HEK293T (cell line): ENCODE measurements at places on chromosomes 3 and 15.

DNA sequence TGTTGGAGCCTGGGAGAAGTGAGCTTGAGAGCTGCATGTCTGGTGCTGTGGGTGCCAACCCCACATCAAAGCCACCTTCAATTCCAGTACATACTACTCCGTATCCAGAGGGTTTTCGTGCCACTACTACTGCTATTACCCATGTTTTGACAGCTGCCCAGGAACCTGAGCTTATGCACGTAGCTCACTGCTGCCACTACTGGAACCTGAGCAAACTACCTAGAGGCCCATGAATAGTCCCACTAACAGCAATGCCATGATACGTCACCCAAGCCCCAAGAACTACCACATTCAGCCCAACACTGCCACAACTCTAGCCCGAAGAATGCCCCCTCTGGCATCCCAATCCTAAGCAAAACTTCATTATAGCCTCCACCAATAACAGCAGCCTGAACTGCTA, 215.2 kb upstream of the BCHE start:
- peak; percentile 9 for DNase-seq

GRCh38 chr3:65177960-65178376, 490.2 kb upstream of the ADAMTS9 start:
- DNase-seq = no peak

- no peak for DNase-seq
Observed at GRCh38 chr3:165439765-165440164, 243.6 kb upstream of the SLITRK3 start.

GRCh38 chr15:92130244-92130643, 263.4 kb upstream of the ST8SIA2 start:
- DNase-seq = no peak

DNA sequence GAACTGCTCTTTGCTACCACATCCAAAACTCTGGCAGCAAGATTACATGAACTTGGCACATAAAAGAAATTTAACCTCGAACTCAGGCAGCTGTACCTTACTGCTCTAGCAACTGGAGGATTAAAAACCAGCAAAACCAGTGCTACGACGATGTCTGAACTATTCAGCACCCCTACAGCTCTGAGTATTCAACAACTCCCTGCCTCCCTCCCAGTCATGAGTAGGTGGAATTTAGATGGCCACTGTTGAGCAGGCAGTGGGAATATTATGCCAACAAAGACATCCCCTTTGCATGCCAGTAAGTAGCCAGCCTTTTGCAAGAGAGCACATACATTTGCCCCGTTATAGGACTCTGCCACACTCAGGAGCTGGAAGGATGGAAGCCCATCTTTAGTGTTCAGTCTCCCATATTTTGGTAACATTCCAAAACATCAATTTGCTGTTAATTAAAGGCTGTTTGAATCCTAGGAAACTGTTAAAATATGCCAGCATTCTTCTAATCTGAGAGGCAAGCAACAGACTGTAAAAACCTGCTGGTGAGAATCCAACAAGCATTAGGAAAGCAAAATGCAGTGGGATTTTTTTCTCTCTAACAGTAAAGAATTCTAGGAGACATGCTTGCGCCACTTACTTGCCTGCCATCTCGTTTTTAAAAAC, 85.4 kb downstream of the ZNF385D start:
- no peak for DNase-seq

- peak; percentile 7 for DNase-seq
Observed at GRCh38 chr3:74897006-74897405, 282.5 kb upstream of the CNTN3 start.

GRCh38 chr3:86388820-86389219, 602.1 kb downstream of the VGLL3 start:
- peak; percentile 15 for DNase-seq

DNA sequence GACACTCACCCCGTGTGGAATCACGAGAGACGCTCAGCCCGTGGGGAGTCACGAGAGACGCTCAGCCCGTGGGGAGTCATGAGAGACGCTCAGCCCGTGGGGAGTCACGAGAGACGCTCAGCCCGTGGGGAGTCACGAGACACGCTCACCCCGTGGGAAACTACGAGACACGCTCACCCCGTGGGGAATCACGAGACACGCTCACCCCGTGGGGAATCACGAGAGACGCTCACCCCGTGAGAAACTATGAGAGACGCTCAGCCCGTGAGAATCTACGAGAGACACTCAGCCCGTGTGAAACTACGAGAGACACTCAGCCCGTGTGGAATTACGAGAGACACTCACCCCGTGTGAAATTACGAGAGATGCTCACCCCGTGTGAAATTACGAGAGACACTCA, 49.8 kb downstream of the ADAMTS17 start:
- DNase-seq = no peak

DNA sequence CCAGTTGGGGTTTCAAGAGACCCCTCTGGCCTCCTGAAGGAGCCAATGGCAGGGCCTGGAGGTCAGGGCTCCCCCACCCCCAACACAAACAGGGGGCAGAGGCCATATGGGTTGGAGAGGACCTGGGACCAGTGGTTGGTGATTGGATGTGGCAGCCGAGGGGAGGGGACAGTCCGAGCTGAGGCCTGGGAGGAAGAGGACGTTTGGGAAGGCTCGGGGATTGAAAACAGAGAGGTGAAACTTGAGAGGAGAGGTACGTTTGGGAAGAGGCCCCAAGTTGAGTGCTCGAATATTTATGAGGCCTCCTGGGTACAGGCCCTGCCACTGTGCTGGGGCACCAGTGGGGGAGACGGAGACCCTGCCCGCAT, 53.7 kb downstream of the DNAJB8 start:
- no peak for DNase-seq

- no peak for DNase-seq
Observed at GRCh38 chr3:169460035-169460434, 203.5 kb downstream of the MECOM start.

GRCh38 chr15:87369269-87369668, 887.3 kb downstream of the NTRK3 start:
- no peak for DNase-seq

- no peak for DNase-seq
Observed at GRCh38 chr3:100206687-100207086, 54.1 kb upstream of the TBC1D23 start.

- no peak for DNase-seq
Observed at GRCh38 chr3:185366913-185367312, 4.0 kb downstream of the MAP3K13 start.

GRCh38 chr15:23395030-23395692, 40.6 kb downstream of the GOLGA8S start:
- no peak for DNase-seq

GRCh38 chr15:89165677-89166076, 55.7 kb downstream of the RLBP1 start:
- DNase-seq = no peak

DNA sequence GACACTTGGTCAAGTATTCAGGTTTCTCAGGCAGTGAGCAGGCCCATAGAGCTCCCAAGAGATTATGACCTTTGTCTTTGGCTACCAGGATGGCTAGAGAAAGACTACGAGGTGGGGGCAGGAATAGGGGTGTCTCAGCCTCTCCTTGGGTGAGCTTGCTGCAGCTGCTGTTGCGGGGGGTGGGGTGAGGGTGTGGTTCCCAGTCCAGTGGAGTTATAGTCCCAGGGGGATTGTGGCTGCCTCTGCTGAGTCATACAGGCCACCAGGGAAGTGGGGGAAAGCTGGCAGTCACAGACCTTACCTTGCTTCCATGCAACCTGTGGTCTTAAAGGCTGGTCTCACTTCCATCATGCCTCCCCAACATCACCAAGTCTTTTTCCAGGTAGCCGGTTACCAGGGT, 31.7 kb downstream of the ATP2C1 start:
- no peak for DNase-seq

- peak; percentile 79 for DNase-seq
Observed at GRCh38 chr3:9932843-9933560, 632 bp upstream of the CRELD1 start.

DNA sequence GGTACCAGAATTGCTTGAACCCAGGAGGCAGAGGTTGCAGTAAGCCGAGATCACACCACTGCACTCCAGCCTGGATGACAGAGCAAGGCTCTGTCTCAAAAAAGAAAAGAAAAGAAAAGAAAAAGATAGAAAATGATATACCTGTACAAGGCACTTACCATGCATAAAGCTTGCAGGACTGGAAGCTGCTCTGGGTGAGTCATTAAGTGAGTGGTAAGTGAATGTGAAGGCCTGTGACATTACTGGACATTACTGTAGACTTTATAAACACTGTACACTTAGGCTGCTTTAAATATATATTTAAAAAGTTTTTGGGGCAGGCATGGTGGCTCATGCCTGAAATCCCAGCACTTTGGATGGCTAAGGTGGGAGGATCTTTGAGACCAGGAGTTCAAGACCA, 99.2 kb downstream of the SLMAP start:
- no peak for DNase-seq

DNA sequence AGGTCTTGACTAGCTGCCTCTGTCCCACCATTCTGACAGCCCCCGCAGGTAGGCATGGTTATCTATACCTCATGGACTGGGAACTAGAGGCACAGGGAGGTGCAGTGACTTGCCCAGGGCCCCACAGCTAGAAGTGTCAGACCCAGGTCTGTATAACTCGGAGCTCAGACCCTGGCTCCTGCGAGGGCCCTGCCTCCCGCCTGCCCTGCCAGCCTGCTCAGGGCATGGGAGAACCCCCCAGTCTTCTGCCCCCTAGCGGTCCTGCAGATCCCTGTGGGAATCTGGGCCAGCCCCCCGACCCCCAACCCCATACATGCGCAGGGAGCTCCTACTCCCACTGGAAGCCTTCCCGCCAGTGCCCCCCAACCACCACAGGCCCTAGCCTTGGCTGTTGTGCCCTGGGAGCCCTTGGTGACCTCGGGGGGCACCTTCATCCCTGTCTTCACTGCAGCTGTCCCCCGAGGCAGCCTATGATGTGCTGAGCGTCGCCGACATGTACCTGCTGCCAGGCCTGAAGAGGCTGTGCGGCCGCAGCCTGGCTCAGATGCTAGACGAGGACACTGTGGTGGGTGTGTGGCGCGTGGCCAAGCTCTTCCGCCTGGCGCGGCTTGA, 6.9 kb downstream of the ABTB1 start:
- no peak for DNase-seq

- DNase-seq = no peak
Observed at GRCh38 chr3:150330872-150331271, 77.2 kb upstream of the TSC22D2 start.

GRCh38 chr3:194985031-194985578, 285.9 kb downstream of the XXYLT1 start:
- DNase-seq = no peak

DNA sequence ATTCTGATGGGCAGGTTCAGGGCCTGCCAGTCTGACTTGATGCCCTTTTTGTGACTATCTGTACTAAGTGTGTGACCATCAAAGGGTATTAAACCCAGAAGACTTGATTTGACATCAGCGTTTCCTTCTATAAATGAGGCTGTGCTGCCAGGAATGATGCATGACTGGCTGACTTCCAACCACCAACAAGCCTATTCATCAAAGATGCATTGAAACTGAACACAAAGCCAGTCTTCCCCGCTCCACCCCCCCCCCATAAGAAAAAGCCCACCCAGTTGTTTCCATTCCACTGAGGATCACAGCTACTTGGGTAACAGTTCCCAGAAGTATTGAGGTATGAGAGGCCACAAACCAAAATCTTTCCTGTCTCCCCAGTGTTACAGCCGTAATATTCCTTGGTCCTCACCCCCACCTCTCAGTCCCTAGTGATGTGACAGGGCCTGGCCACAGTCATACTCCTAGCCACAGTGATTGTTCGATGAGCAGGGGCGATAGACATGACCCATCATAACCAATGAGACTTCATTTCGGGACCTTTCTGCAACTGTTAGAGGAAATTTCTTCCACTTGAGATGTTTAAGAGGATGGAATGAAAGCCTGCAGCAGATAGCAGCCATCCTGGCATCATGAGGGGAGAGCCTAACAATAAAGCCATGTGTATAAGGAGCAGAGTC, 22.6 kb downstream of the SH3BP5 start:
- no peak for DNase-seq

DNA sequence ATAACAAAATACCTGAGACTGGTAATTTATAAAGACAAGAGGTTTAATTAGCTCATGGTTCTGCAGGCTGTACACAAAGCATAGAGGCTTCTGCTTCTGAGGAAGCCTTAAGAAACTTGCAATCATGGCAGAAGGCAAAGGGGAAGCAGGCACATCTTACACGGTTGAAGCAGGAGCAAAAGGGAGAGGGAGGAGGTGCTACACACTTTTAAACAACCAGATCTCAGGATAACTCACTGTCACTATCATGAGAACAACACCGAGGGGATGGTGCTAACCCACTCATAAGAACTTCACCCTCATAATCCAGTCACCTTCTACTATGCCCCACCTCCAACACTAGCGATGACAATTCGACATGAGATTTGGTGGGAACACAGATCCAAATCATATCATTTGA, 54.4 kb downstream of the ATP8B4 start:
- DNase-seq = no peak

DNA sequence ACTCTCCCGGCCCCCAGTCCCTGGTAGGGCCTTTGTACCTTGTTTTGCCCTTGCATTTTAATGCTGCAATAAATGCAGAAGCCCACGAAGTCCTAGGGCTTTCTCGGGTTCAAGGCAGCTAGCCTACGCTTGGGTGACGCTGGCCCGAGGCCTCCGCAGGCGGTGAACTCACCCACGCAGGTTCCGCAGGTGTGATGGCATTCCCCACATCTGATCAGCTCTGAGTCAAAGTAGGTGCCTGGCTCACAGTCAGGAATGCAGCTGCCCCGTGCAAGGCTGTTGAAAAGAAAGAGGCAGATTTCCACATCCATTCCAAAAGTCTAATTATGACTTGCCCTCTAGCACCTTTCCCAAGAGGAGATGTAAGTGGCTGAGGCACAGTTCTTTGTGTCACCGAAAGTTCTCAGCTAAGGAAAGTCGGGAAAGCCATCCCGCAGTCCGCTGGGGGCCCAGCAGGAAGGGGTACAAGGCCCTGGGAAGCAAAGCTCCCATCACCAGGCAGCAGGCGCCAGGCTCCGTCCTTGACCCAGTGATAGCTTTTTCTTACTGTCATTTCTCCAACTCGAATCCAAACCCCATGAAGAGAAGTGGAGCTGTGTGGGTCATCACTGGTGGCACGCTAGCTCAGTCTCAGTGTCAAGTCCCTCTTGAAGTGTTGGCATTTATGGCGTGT, 23.2 kb upstream of the SNRPA1 start:
- no peak for DNase-seq

DNA sequence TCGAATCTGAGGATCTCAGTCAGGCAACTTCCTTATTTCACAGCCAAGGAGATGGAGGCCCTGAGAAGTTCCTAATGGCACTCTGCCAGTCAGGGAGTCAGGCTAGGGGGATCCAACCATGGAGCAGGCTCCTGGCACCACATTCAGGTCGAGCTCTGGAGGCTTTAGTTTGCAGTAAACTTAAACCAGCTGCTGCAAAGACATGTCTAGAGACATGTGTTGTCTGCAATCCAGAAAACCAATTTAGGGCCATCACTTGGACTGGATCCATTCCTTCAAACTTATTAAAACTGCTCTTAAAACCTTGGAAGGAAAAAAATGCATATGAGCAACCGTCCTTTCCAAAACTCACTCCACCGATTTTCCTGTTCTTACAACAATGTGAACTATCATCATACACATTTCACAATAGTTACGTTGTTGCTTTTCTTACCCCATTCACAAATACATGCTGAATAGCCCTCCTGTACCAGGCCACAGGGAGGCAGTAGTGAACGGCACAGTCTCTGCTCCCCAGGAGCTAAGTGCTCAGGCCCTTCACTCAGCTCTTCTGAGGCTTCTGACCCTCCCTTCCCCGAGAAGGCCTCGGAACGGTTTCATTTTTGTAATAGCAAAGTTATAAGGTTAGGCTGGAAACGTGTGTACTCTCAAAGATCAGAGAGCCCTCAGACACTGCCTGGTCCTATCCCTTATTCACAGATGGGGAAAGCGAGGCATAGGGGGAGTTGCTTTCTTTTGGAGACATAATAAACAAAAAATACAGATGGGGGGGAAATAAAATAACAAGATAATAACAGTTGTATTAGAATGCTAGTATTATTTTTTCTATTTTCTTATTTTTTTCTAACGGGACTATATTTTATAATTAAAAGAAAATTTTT, 20.1 kb downstream of the RFT1 start:
- peak; percentile 71 for DNase-seq
